ENCODE measurements at places on chromosomes 12 and 14.

GRCh38 chr14:105058521-105059034 is 6.7 kb downstream of the GPR132 start:
- DNase-seq: peak; percentile 99
- no peaks in the 10 kb centered on the region for H3K4me1 ChIP-seq
- no peaks in the 10 kb centered on the region for H3K36me3 ChIP-seq

GRCh38 chr14:51219473-51220448 is 20.3 kb upstream of the TMX1 start:
- H3K4me1 ChIP-seq: no peaks in the 10 kb centered on the region
- no peaks in the 10 kb centered on the region for H3K36me3 ChIP-seq
- no peak for DNase-seq
- H3K4me3 ChIP-seq: no peak overlapping the region

GRCh38 chr14:38073641-38074040 is 134.1 kb upstream of the SSTR1 start:
- no peaks in the 10 kb centered on the region for H3K27me3 ChIP-seq
- DNase-seq: no peak
- no peak overlapping the region for H3K27ac ChIP-seq
- H3K36me3 ChIP-seq: no peaks in the 10 kb centered on the region
- no peak overlapping the region for H3K4me3 ChIP-seq
- no peaks in the 10 kb centered on the region for H3K4me1 ChIP-seq

GRCh38 chr12:130965668-130966067 is 12.0 kb downstream of the ADGRD1 start:
- H3K27me3 ChIP-seq: no peaks in the 10 kb centered on the region
- no peak overlapping the region for H3K27ac ChIP-seq
- DNase-seq: no peak
- no peak overlapping the region for H3K4me3 ChIP-seq
- H3K4me1 ChIP-seq: no peaks in the 10 kb centered on the region

- no peaks in the 10 kb centered on the region for H3K27me3 ChIP-seq
- no peak overlapping the region for H3K4me3 ChIP-seq
- no peak for DNase-seq
- peaks cover 25% of the 10 kb centered on the region for H3K36me3 ChIP-seq
- H3K4me1 ChIP-seq: peaks cover 21% of the 10 kb centered on the region
Measured at GRCh38 chr12:106064721-106065021, 74.1 kb downstream of the NUAK1 start.

- H3K4me1 ChIP-seq: peaks cover under 1% of the 10 kb centered on the region
- H3K36me3 ChIP-seq: no peaks in the 10 kb centered on the region
- DNase-seq: no peak
- no peak overlapping the region for H3K27ac ChIP-seq
Measured at GRCh38 chr12:125178222-125178621, 113.0 kb downstream of the AACS start.
